ENCODE measurements at places on chromosomes 1 and 21.

- no peak for DNase-seq
These were observed 10.7 kb upstream of the CSRP1 start for GRCh38 chr1:201517631-201518030.

DNA sequence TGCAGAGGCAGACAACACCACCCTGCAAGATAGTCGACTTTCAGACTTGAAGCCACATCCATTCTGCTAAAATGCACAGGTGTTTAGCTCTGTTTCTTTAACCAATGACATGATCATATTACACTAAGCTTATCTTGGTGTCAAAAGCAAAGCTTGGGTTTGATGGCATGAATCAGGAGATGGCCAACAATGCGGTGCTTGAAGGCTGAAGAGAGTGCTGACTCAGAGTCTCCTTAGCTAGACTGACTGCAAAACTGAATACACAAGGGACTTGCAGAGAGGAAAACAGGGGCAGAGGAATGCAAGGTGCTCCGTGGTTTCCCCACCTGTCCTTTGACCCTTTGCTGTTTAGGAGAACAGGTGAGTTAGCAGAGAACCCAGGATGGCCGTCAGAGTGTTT lies 262.6 kb downstream of the SIPA1L2 start:
- DNase-seq, result no peak

- DNase-seq, result peak; percentile 20
These were observed 3.2 kb upstream of the SAMD13 start for GRCh38 chr1:84298328-84298683.

- DNase-seq, result no peak
These were observed 19.9 kb upstream of the SLC35F3 start for GRCh38 chr1:233884461-233885151.

- DNase-seq, result no peak
These were observed 46.8 kb upstream of the RUNX1 start for GRCh38 chr21:35095859-35096291.

- no peak for DNase-seq
These were observed 49.8 kb downstream of the GREM2 start for GRCh38 chr1:240562111-240562590.

GRCh38 chr1:157193702-157194391 lies 55.7 kb upstream of the ETV3 start:
- DNase-seq, result peak; percentile 57

GRCh38 chr1:110538075-110538474 lies 19.1 kb upstream of the KCNA10 start:
- DNase-seq, result no peak

- DNase-seq, result no peak
These were observed 368.6 kb downstream of the USH2A start for GRCh38 chr1:216054600-216054999.

GRCh38 chr1:233040494-233040893 lies 90.1 kb downstream of the NTPCR start:
- no peak for DNase-seq

- DNase-seq, result no peak
These were observed 59.0 kb upstream of the C8B start for GRCh38 chr1:57024855-57025254.

DNA sequence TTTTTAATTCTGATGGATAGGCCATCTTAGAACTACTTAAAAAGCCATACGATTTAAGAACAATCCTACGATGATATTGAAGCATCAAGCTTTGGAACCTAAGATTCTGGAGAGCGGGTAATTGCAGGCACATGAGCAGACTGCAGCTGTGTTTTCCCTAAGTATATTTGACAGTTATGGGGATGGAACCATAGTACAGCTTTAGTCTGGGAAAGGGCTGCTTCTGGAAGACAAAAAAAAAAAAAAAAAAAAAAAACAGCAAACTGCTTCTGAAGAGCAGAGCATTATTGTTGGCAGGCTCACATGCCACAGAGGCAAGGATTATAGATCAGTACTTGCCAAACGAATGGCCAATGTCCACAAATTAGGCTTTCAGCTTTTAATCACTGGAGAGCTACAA lies 1618.7 kb downstream of the AMY1C start:
- no peak for DNase-seq

- DNase-seq, result peak; percentile 66
These were observed 5.7 kb downstream of the FHL3 start for GRCh38 chr1:37999430-38000232.

DNA sequence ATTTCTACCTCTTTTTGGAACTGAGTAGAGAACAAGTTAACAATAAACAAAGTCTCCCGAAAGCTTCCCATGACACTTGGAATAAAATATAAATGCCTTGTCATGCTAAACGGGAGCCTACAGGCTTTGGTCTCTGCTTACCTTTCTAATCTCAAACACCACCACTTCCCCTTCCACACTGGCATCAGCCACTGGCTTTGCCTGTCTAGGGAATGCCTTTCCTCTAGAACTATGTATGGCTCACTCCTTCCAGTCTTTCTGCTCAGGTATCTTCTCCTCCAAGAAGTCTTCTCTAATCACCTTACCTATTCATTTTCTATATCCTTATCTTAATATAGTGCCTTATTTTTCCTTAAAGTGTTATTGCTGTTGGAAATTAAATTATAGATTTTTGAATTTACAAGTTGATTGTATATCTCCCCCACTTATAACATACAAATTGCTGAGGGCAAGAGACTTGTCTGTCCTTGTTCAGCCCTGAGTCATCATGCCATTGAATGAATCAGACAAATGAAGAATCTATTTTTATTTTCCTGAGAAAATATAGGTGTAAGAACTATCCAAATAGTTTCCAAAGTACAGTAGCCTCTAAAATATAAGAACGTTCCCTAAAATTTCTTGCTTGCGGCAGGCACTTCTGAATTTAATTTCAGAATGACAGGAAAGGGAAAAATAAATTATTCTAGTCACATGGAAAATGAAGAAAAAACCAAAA lies 119.2 kb downstream of the TM2D1 start:
- DNase-seq, result no peak

DNA sequence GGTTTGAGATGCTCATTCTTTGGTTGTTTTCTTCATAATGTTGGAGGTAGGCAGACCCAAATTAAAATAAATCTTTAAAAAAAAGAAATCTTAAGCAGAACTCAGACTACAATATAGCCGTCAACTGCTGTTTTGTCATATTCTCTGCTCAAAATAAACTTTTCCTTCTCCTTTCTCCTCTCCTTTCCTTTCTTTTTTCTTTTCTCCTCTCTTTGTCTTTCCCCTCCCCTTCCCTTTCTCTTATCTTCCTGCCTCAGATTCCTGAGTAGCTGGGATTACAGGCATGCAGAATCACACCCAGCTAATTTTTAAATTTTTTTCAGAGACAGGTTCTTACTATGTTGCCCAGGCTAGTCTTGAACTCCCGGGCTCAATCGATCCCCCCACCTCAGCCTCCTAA lies 24.8 kb upstream of the MTF1 start:
- DNase-seq, result no peak

GRCh38 chr1:33713058-33713877 lies 150.6 kb upstream of the HMGB4 start:
- DNase-seq, result no peak

DNA sequence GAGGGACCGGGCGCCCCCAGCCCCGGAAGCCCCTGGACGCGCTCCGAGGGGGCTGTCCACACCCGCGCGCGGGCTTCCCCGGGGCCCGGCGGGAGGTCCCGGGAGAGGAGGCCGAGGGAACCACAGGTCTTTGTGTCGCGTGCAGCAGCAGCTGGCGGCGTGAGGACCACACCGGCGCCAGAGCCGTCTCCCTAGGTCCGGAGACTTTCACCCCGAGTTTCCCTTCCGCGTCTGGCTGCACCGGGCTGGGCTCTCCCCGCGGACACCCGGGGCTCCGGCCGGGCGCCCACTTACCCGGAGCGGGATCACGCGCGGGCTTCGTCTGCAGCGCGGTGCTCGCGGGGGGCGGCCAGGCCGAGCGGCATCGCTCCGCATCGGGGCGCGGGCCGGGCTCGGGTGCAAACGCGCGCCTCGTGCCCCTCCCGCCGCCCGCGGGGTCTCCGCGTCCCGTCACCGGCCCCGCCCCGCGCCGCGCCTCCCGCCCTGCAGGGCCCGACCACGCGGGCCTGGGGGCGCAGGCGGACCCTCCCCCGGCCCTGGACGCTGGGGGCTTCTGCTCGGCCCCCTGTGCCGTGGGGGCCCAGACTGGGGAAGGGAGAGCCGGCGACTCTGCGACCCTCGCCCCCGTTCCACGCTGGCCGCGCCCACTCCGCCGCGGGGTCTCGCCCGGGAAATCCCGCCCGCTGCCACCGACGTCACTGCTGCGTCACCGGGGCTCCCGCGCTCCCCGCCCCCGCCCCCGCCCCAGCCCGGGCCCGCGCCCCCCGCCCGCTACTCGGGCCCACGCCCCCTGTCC lies at the start of gene GNG4:
GNG4 (minus strand) TSS at position 417 of the 796 bp plus-strand sequence. CDS start 65,946 bp downstream, outside the sequence.
- no peak for DNase-seq

GRCh38 chr1:235067396-235068157 lies 61.1 kb downstream of the TOMM20 start:
- DNase-seq, result peak; percentile 70

DNA sequence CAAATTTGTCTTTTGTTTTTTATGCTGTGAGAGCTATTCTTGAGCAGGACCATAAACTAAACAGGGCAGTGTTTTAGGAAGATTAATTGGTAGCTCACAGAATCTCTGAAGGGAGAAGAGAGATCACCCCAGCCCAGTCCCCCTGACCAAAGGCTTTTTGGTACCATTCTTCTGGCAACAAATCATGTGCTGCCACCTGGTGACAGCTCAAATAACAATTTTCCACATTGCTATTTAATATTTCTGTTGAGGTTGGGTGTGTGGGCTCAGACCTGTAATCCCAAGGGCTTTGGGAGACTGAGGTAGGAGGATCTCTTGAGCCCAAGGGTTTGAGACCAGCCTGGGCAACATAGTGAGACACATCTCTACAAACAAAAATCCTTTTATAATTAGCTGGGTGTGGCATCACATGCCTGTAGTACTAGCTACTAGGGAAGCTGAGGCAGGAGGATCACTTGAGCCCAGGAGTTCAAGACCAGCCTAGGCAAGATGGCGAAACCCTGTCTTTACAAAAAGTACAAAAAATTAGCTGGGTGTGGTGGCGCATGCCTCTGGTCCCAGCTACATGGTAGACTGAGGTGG lies 2.2 kb upstream of the TESK2 start:
- DNase-seq, result peak; percentile 73

GRCh38 chr1:38129971-38130370 lies 83.4 kb upstream of the POU3F1 start:
- DNase-seq, result no peak

- DNase-seq, result no peak
These were observed 161.9 kb downstream of the ZBTB18 start for GRCh38 chr1:244212797-244213475.

- DNase-seq, result peak; percentile 99
These were observed 510 bp downstream of the DENND4B start for GRCh38 chr1:153945795-153946621.

DNA sequence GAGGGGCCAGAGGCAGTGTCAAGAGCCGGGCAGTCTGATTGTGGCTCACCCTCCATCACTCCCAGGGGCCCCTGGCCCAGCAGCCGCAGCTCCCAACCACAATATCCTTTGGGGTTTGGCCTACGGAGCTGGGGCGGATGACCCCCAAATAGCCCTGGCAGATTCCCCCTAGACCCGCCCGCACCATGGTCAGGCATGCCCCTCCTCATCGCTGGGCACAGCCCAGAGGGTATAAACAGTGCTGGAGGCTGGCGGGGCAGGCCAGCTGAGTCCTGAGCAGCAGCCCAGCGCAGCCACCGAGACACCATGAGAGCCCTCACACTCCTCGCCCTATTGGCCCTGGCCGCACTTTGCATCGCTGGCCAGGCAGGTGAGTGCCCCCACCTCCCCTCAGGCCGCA lies at the start of gene BGLAP:
BGLAP (plus strand) TSS at position 259 of the 400 bp plus-strand sequence; CDS start at position 307, 48 bp downstream.
- no peak for DNase-seq

DNA sequence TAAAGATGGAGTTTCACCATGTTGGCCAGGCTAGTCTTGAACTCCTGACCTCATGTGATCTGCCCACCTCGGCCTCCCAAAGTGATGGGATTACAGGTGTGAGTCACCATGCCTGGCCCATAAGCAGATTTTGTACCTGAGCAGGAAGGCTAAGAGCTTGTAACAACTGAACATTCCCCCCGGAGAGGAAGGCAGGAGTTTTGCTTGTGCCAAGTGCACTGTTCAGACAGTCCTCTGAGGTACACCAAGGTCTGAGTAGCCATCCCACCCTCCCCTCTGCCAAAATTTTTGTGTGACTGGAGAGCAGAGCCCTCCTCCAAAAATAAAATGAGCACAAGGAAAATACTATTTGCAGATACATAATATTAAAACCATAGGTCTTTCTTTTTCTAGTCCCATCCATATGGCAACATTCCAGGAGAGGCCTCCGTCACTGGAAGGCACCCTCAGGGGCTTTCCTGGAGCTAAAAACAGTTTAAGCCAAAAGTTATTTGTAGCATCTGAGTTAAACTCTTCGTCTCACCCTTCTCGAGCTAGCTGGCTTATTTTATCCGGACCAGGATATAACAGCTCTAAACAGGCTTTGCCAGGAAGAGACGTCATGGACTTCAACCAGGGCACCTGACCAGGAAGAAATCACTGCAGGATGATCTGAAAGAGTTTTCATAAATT lies 27.2 kb downstream of the CAPN2 start:
- DNase-seq, result no peak

GRCh38 chr1:119006406-119007279 lies 18.5 kb upstream of the TBX15 start:
- DNase-seq, result no peak

GRCh38 chr1:159786966-159787365 lies 6.2 kb downstream of the DUSP23 start:
- DNase-seq, result no peak

GRCh38 chr1:165536016-165536415 lies 7.8 kb upstream of the LRRC52 start:
- DNase-seq, result no peak

GRCh38 chr1:205748403-205749233 lies 1.4 kb downstream of the NUCKS1 start:
- DNase-seq, result peak; percentile 76

DNA sequence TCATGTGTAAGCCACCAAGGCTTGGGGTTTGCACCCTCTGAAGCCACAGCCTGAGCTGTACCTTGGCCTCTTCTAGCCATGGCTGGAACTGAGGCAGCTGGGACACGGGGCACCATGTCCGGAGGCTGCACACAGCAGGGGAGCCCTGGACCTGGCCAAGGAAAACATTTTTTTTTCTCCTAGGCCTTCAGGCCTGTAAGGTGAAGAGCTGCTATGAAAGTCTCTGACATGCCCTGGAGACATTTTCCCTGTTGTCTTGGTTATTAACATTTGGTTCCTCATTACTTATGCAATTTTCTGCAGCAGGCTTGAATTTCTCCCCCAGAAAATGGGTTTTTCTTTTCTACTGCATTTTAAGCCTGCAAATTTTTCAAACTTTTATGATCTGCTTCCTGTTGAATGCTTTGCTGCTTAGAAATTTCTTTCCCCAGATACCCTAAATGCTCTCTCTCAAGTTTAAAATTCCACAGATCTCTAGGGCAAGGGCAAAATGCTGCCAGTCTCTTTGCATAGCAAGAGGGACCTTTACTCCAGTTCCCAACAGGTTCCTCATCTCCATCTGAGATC lies 295.8 kb downstream of the LTN1 start:
- DNase-seq, result no peak

Measured in inflammatory macrophage (primary cell).